Natural killer cell (primary cell): ENCODE measurements at places on chromosomes 13 and 19.

GRCh38 chr13:79810669-79811068 is 329.7 kb downstream of the NDFIP2 start:
- no peak for DNase-seq

DNA sequence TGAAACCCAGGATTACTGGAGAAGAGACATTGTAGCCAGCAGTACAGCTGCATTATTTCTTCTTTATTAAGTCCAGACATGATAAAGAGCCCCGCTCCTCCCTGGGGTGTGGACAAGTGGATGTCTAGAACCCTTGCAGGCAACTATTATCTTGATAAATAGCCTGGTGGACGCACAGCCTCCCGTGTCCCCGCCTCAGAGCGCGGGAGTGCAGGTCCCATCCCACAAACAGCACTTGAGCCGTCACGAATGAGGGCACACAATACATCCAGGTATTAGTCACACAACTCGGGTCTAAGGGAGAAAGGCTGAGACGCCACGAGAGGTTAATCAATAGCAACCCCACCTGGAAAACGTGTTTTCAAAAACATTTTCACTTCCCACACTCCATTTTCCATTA is 213.2 kb upstream of the SOX1 start:
- DNase-seq = no peak

DNA sequence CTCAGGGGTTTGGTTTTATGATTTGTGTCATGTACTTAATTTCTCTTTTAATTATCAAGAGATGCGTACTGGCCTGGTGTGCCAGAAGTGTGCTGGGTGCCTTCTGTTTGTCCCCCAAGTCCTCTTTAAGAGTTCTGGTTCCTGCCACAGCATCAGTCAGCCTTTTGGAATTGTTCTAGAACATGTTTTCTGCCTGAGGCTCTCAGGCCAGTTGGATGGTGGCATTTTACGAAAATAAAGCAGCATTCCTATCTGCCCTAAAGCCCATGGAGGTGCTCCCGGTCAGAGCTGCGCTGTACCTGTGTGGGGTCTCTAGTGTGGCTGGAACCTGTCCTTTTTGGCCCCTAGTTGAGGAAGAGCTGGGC is 54.1 kb downstream of the TSSK6 start:
- no peak for DNase-seq

DNA sequence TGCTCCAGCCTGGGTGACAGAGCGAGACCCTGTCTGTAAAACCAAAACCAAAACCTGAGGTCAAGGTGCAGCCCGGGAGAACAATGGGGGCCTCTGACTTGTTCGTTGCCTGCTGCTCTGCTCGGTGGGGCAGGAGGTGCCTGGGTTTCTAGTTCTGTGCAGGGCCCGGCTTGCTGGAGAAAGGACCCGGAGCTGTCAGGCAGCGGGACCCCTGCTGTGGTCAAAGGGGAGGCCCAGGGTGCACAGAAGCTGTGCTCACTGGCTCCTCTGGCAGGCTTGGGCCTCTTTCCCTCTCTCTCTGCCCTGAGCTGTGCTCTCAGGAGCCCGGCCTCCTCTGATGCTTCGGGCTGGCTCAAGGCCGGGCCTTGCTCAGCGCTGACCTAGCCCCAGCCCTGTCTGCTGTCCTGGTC is 3.5 kb downstream of the LRP3 start:
- no peak for DNase-seq

DNA sequence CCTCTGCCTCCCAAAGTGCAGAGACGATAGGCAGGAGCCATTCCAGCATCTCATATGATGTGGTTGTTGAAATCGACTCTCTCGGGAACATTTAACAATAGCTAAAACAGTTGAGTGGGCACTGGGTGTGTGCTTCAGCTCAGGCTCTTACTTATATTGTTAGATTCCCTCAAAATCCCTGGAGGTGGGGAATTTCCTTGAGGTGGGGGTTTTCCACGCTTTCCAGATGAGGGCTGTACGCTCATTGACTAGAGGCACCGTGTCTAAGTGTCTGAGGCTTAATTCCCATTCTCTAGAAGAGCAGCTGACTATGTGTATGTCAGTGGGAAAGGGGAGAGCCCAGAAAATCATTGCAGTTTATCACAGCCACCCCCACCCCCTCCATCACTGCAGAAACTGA is 10.8 kb upstream of the GRAMD1A start:
- no peak for DNase-seq

- DNase-seq = peak; percentile 59
These were observed 8.8 kb downstream of the DDX39A start for GRCh38 chr19:14410091-14411051.

GRCh38 chr19:52219611-52220010 is 29.8 kb downstream of the PPP2R1A start:
- DNase-seq = no peak

- no peak for DNase-seq
These were observed 28.3 kb downstream of the SMAD9 start for GRCh38 chr13:36891752-36892151.

DNA sequence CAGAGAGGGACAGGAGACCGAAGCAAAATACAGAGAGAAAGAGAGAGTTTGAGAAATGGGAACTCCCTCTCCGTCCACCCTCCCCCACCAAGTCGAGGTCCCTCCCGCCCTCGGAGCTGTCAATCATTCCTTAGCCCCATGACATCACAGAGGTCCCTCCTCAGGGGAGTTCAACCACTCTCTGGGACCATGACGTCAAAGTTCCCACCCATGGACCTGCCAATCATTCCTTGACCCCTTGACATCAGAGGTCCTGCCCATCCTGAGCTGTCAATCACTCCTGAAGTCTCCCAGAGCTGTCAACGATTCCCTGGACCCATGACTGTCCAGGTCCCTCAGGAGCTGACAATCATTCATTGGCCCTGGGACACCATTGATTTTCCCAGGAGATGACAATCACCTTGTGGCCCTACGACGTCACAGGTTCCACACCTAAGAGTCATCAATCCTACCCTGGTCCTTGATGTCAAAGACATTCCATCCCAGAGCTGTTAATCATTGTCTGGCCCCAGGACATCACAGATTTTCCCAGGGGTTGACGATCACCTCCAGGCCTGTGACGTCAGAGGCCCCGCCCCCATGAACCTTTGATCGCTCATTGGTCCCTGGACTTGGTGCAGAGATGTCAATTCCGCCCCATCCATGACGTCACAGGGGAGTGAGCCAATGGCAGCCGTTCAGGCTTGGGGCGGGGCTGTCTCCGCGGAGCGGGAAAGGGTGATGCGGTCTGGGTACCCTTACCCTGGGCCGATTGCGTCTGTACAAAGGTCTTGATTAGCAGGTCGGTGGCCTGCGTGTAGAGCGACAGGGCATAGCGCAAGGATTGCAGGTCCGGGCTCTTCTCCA is 61.7 kb downstream of the COLGALT1 start:
- DNase-seq = no peak

DNA sequence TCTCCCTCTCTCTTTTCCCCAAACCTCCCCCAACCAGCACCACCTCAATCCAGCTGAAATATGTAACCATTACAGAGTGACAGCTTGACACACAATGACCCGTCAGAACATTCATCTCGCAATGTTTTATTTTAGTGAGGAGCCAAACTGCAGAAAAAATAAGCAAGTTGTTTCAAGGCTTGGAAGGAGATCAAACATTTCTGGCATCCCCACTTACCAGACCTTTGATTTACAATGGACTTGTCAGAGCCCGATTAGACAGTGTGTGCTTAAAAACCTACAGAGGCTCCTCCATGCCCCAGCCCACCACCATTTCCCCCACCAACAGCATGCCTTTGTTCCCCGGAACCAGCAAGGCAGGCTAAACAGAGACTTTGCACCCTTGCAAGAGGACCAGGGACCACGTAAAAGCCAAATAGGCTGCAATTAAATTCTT is 382.8 kb upstream of the ZNF507 start:
- DNase-seq = no peak

GRCh38 chr13:39577203-39577602 is 25.8 kb downstream of the LHFPL6 start:
- no peak for DNase-seq

DNA sequence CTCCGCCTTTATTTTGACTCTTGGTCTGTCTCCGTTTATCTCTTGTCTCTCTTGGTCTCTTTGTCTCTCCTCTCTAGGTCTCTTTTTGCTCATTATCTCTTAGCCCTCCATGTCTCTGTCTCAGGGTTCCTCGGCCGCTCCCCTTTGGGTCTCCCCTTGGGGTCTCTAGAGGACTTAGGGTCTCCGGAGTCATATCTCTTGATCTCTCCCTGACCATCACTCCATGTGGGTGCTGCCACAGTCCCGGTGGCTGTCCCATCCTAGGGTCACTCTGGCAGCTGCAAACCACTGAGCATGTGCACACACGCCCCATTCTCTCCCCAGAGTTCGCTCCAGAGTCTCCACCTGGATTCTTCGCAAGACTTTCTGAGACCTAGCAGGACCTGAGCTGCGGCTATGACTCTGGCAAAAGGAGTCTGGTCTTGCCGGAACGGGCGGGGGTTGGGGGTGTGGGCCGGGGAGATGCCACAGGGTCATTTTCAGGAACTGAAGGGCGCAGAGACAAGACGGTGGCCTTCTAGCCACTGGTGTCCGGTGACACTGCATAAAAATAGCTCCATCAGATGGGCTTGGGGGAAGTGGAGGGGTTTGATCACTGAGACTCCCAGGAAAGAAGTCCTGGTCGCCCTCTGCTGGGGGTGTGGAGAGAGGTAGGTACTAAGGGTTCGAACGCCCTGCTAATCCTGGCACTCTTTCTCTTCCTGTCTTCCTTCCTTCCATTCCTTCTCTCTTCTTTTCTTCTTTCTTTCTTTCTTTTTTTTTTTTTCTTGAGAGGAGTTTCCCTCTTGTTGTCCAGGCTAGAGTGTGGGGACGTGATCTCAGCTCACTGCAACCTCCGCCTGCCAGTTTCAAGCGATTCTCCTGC is 1.2 kb upstream of the KCNA7 start:
- peak; percentile 36 for DNase-seq

- DNase-seq = no peak
These were observed 27.2 kb upstream of the CALM3 start for GRCh38 chr19:46573679-46574498.

- DNase-seq = peak; percentile 39
These were observed 1.6 kb downstream of the ZNF414 start for GRCh38 chr19:8512115-8512967.

GRCh38 chr19:17457616-17458015 is 3.1 kb downstream of the NXNL1 start:
- no peak for DNase-seq

- peak; percentile 25 for DNase-seq
These were observed 121.0 kb downstream of the MRPL57 start for GRCh38 chr13:21297447-21297846.

DNA sequence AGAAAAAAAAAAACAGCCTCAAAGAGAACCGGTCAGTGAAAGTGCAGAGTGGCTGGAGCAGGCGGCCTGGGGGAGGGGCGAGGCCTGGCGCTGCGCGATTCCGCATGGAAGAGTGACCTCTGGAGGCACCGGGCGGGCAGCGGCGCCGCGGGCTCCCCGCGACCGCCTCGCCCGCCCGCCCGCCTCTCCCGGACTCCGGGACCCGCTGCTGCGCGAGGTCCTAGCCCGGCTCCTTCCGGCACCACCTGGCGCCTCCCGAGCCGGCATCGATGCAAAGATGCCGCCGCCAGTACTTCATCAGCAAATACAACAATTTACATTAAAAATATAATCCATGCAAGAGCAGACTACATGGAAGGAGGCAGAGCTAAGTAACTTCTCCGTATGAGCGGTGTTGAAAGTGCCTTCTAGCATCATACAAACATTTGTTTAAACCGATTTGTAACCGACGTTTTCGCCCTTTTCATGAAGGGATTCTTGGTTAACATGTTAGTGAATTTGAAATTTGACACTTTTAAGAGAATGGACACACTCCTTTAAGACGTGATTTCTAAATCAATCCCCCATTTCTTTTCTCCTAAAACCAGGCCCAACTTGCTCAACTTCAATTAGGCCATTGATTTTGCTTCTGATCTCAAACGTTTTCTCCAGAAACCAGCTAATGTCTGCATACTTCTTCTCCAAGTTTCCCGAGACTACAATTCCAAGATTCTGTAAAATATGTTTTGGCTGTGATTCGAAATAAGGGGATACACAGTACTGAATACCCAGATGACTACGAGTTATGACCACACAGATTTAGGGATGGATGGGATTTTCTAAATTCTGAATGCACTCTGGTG is 2.1 kb downstream of the EFNB2 start:
- DNase-seq = no peak

GRCh38 chr19:51285682-51286081 is 25.8 kb upstream of the IGLON5 start:
- DNase-seq = no peak

DNA sequence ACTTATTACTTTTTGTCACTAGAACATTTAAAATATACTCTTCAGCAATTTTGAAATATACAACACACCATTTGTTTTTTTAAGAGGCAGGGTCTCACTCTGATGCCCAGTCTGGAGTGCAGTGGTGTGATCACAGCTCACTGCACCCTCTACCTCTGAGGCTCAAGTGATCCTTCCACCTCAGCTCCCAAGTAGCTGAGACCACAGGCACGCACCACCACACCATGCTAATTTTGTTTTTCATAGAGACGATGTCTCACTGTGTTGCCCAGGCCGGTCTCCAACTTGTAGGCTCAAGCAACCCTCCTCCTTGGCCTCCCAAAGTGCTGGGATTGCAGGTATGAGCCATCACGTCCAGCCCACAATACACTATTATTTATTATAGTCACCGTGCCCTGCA is 2.6 kb downstream of the IGFL2 start:
- no peak for DNase-seq

- peak; percentile 73 for DNase-seq
These were observed 25.6 kb downstream of the NOSIP start for GRCh38 chr19:49554701-49555181.

DNA sequence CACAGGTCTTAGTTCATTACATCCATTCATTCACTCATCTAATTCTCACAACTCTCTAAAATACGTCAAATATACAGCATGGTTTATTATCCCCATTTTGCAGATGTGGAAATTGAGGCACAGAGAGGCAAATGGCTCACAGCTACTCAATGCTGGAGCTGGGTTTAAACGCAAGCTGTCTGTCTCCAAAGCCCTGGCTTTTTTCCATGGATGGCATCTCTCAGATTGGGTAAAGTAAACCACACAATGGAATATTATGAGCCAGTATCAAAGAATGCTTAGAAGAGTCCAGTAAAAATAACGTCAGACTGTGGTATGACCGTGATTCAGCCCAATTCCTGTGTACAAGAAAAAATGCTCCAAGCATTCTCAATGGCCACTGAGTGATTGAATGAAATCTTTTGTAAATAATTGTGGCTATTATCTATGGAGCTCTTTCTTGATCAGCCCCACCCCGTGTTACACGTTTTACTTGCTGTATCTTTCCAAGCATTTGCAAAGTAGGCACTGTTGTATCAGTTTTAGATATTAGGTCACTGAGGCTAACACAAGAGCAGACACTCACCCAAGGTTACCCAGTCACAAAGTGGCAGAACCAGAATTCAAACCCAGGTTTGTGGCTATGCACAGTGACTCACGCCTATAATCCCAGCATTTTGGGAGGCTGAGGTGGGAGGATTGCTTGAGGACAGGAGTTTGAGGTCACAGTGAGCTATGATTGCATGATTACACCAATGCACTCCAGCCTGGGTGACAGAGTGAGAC is 5.5 kb upstream of the ACP7 start:
- DNase-seq = no peak

GRCh38 chr19:48933382-48933932 is at the start of gene DHDH:
TSS of gene DHDH (plus strand) at chr19:48933699. CDS start at chr19:48933722, 23 bp downstream.
- peak; percentile 72 for DNase-seq
